Stimulated activated CD8-positive, alpha-beta memory T cell treated with anti-CD3 and anti-CD28 coated beads, Interleukin-15, amount 100 ng/mL, for 4 hours (primary cell): ENCODE measurements at places on chromosomes 2 and 18.

DNA sequence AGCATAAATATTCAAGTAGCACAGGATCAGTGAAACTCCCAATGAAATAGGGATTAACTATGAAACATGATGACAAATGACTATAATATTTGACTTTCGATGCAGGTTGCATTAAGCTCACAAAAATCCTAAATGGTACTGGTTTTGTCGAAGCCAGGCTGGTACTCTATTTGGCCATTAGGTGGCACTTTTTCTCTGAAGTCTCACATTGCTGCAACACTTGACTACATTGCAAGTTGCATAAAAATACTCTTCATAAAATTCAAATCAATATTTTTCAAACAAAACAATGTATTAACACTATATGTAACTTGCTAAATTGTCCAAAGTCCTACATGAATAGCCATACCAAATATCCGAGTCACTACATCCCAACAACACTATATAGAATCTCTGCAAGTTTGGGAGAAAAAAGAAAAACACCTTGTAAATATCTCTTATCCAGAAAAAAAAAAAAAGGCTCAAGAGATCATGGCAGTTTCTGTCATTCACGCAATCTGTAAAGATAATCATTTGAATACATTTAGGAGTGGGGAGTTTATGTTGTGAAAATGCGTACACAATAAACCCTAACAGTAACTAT is 9.5 kb downstream of the RTTN start:
- DNase-seq, result no peak

DNA sequence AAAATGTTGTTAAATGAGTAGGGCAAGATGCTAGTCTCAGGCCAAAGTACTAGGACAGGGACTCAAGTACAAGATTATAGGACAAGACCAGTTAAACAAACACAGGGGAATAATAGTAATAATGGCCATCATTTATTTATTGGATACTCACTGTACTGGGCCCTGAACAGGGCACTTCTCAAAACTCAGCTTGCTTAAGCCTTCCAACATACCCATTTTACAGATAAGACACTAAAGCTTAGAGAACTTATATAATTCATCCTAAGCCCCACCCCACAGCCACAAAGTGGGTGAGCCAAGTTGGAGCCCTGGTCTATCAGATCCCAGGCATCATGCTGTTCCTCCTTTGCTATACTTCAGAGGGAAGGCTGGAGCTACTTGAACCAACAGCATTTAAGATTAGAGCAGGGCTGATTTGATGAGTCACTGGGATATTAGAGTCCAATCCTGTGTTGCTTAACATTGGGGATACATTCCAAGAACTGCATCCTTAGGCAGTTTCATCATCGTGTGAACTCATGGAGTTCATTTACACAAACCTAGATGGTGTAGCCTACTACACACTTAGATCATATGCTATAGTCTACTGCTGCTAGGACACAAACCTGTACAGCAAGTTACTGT is 153.6 kb downstream of the MTCL1 start:
- DNase-seq, result no peak

DNA sequence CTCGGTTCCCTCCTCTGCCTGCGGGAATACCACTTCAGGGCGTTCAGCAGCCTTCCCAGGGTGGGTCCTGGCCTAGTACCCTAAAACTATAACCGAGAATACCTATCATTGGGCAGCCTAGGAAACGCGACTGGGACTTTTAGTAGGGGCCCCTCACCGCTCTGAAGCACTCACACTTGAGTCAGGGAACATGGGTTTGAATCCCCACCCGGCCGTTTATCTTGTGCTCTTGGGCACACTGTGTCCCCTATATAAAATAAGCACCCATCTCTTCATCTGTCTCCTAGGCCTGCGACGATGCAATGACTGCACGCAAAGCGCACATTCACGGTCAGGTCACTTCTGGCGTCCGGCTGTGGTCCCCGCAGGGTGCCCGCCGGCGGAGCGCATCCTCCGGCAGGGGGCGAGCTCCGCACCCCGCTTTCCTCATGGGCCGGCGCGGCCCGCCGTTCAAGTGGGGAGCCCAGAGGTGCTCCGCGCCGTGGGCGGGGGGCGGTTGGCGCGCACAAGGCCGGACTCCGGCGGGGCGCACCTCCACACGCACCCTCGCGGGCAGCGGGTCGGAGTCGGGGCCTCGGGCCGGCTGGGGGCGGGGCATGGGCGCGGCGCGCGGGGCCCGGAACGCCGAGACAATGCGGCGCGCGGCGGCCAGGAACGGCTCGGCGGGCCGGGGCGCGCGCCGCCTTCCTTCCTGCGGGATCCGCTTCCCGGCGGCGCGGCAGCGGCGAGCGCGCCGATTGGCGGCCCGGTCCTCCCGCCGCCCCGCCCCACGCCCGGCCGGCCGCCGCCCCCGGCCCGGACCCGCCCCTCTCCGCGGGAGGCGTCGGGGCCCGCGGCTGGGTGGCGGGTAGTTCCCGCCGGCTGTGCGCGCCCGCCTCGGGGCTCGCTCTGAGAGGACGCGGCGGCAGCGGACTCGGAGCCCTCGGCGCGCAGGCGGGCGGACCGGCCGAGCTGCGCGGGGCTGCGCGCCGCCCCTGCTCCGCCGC is at the start of gene ASAP2:
ASAP2 (plus strand) TSS at position 850 of the 986 bp plus-strand sequence. CDS start 293 bp downstream, outside the sequence.
- no peak for DNase-seq

GRCh38 chr2:146523196-146523595 is 1321.6 kb upstream of the ACVR2A start:
- DNase-seq, result no peak

DNA sequence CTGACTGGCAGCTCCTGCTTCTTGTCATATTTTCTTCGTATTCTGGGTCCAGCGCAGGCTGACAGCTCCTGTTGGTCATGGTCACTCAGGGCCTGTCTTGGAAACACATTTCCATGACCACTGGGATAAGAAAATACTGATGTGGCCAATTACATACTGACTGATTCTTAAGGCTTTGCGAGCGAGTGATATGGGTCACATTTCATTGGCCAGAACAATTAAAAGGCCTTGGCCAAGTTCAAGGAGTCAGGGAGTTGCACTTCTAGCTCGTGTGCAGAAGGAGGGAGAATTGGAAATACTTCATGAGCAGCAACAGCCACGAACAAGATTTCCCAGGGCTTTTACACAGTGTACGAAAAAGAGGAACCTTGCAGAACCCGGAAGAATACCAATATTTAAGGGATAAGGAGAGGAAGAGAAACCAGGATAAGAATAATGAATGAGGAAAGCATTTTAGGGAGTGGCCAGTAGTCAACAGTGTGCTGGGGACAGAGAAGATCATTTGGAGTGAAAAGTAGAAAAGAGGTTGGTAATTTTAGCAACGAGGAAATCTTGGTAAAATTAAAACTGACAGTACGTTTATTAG is 149.5 kb downstream of the ATP9B start:
- DNase-seq, result no peak

DNA sequence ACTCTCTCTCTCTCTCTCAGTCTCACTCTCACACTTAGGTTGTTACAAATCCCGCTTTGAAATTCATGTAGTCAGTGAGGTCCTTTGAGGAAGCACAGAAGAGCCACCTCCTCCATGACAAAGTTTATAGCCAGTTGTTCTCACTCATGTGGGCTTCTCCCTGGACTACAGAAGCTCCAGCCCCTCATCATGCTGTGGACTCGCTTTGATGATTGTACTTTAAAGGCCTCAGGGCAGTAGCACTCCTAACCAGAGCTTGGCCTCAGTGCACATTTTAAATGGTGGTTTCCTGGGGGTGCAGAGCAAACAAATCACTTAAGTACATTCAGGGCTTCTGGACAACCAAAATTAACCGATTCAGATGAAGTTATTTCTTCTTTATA is 115.7 kb downstream of the MTCL1 start:
- no peak for DNase-seq

DNA sequence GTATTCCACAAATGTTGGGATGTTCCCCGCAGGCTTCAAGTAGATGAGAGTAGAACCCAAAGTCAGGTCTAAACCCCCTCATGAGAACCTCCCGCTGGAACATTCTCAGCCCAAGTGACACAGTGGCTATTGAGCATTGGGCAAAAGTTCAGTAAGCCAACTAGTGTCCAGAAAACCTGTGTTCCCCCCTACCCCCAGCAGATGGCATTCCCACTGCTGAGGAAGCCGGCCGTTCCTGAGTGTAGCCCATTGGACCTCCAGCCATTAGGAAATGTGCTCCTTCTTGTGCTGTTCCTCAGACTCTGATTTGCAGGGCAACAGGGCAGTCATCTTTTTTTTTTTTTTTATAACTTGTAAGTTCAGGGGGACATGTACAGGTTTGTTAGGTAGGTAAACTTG is 152.1 kb downstream of the NCK2 start:
- DNase-seq, result no peak

- no peak for DNase-seq
Measured at GRCh38 chr2:33167622-33168245, 221.0 kb downstream of the LTBP1 start.
